ENCODE measurements at places on chromosomes 1 and 21.

DNA sequence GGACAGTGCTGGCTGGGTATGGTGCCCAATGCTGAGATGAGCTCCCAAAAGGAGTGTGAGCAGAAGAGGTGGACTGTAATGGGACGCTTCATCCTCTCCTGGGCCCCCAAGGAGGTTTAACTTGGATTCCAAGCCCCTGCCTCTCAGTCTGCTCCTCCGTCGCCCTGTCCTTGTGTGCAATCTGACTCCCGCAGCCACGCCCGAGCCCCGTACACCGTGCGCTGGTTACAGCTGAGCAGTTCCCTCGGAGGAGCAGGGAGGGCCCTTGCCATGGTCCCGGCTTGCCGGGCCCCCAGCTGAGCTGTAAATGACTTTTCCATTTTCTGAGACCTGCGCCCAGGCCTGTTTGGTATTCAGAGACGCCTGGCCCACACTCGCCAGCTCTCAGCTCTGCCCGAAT is 53.7 kb downstream of the PAX7 start:
- no peak for DNase-seq

DNA sequence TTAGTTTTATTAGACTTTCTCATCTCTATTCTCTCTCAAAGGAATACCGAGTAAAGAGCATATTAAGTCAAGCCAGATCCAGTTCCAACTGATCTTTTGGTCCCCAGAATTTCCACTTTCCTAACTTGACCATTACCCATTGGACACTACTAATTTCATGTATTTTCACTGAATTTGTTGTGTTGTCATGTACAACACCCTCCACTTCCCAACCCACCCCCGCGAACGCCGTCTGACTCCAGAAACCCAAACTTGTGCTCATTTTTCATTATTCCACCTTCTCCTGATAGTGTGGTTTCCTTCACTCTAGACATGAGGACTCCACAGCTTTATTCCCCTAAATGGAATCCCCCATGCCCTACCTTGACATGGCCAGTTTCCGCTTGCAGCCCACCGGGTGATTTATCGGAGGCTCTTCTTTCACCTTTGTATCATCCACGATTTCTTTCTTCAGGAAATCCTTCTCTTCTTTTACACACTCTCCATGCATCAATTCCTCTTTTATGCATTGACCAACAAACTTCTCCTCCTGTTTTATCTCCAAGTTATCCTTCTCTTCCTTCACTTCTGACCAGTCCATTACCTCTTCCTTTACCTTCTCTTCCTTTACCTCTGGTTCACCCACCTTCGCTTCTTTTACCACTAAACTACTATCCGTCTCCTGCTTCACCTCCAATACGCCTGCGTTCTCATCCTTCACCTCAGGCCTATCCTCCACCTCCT is 805 bp downstream of the ZNHIT6 start:
- no peak for DNase-seq

- DNase-seq, result no peak
These were observed 395.8 kb downstream of the PTPRU start for GRCh38 chr1:29631836-29632805.

DNA sequence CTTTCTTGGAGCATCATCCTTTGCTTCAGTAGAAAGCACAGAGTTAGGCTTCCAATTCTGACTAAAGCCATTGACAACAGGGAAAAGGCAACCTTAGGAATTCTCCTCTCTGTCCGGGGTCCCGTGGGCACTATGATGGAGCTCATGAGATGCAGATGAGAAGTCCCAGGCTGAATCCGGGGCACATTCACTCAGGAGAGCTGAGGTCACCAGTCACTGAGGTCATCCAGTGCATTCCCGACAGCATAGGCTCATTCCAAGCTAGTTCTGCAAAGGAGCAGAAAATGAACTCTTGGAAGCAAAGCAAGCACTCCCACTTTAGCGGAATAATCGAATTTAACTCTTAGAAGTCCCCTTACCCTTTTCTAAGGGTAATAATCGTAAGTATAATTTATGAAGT is 6.8 kb downstream of the CR1 start:
- DNase-seq, result no peak

- no peak for DNase-seq
These were observed 1.9 kb upstream of the PRDM15 start for GRCh38 chr21:41881051-41881450.

DNA sequence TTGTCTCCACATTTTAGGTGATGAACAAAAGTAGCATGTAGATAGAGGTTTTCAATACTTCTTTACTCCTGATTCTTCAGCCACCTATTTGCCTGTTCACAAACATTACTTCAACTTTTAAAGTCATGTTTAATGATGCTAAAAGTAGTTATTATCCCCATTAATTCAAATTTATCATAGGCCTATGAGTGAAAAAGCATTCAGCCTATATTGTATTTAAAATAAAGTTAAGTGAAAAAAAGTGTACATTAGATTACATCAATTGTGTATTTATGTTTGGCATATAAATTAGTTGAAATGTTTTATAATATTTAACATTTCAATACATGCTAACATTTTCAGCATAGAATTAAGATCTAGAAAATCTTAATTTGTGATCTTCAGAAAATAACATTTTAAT is 10.5 kb downstream of the CDKN2C start:
- no peak for DNase-seq

DNA sequence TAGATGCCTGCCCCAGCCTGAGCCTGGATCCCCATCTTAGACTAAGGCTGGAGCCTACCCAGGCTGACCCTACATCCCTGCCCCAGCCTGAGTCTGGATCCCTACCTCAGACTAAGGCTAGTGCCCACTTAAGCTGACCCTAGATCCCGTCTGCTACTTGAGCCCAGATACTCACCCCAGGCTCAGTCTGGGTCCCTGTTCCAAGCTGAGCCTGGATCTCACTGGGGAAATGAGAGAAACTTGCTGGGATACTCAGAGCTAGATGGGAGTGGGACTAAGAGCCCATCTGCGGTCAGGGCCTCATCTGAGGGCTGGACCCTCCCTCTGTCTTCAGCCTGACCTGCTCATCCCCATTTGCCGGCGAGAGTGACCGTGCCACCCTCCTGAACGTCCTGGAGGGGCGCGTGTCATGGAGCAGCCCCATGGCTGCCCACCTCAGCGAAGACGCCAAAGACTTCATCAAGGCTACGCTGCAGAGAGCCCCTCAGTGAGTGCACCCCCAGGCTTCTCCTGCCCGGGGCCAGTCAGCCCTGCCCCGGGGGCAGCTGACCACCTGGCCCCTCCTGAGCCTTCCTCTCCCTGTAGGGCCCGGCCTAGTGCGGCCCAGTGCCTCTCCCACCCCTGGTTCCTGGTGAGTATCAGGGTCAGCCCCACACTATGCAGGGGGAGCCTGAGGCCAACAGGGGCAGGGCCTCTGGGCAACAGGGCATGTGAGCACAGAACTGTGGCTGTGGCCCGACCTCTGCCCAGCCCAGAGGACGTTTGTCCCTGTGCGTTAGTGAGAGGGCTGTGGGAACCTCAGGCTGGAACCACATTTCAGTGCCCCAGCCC is 36.8 kb downstream of the TRIM11 start:
- DNase-seq, result no peak

DNA sequence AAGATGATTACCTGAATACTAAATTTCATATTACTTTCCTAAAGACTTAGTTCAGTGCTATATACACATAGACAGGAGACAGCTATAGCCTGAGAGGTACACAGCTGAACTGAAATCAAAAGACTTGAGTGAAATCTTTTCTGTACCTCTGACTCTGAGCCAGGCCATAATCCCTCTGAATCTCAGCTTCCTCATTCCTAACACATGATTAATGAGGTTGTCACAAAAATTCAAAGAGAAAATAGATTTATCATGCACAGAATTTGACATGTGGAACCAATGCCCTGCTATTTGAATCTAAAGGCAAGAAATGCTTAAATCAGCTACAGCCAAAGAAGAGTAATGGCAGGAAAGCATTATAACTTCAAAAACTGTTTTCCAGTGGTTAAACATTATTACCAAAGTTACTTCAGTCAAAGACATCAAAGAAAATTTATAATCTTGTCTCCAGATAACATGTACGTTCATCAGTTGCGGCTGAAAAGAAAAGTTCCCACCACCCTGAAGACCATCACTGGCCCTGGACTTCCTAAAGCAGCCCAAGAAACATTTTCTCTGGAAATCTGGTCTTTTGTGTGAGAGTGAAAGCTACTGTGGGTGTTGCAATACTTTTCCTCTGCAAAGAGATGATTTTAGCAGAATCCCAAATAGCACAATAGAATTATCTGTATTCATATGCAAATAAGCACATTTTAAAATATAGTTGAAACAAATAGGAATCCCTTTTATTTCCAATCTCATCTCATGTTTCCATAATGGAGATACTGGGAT is 13.8 kb upstream of the ATP1A1 start:
- DNase-seq, result no peak

DNA sequence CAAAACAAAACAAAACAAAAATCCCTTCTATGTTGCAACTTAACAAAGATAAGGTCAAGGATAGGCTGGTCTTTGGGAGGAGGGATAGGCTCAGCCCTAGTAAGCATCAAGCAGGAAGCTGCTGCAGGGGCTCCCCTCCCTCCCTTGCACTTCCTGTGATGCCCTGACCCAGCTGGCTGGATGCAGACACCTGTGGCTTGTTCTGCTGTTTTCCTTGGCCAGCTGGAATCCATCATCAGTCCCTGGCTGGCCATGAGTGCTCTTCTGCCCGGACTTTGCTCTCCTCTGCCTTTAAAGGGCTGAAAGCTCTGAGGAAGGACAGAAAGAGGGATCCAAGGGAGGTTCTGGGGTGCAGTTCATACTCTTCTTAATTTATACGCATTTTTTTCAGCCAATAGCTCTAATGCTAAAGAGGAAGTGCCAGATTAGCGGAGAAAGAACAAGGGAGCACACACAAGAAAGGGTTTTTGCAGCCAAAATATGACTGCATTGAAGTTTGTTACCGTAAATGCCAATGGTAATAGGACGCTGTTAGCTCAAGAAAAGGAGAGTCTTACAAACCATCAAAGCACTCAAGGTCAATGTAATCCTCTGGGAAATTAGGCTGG is 19.9 kb upstream of the UBE2U start:
- DNase-seq, result no peak

GRCh38 chr1:30422251-30422650 is 301.1 kb downstream of the MATN1 start:
- DNase-seq, result no peak

DNA sequence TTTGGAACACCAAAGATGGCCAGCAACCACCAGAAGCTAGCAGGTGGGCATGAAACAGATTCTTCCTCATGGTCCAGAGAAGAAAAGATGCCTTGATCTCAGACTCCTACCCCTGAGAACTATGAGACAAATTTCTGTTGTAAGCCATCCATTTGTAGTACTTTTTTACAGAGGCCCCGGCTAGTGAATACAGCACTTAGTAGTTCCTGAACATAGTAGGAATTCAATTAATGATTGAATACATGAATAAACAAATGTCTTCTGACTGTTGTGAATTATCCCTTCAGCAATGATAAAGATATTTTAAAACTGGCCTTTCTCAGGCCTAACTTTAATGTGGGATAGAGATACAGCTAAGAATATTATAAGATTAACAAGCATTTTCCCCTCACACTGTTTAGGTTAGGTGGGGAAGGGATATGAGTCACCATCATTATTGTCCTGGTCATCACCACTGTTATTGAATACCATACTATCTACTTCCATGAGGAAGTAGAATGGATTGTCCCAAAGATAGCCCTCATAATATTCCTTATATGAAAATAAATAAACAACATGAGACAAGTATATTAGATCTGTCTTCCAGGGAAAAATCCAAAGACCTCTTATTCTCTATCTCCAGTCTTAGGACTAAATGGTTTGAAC is 51.4 kb downstream of the ADCY10 start:
- DNase-seq, result no peak

DNA sequence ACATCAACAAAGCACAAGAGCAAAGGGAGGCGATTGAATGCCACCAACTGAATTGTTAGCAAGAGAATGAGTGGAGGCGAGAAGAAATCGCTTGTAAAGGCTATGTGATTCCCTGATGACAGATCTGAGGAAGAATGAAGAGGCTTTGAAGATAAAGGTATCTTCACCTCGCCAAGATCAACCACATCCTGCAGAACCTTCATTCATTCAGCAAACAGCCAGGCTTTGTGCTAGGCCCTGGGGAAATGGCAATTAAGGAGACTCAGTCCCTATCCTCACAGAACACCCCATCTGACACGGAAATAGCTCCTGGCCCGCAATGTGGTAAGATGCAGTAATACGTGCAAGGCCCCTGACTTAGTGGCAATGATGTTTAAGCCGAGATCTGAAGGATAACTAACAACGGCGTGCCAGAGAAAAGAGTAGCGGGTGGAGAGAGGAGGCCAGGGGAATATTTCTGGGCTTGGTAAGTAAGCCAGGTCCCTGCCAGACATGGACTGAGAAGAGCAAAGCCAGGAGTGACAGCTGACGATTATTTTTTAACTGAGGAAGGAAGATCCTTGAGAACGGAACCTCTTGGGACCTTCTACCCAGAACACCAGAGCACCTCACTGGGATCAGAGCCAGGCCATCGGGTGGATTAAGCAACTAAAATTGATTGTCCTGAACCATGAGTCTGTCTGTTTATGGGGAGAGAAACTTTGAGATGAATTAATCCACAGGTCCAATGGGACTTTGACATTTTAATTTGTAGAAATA is 4.6 kb upstream of the VSIG8 start:
- no peak for DNase-seq

DNA sequence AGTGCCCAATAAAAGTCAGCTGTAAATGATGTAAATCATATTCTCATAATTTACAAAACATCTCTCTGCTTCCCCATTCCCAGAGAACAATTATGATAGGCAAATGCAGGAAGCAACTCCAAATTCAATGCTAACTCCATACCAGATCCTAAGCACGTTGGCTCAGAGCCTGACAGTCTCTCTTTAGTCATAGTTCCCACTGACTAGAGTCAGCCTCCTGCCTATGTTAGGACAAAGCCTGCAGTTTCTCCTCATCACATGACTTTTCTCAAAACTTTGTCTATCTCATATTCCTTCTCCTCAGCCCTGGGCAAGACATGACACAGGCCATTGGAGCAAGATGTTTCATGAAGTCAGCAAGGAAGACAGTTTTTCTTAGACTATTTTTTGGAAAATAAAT is 101.5 kb upstream of the COL24A1 start:
- no peak for DNase-seq

DNA sequence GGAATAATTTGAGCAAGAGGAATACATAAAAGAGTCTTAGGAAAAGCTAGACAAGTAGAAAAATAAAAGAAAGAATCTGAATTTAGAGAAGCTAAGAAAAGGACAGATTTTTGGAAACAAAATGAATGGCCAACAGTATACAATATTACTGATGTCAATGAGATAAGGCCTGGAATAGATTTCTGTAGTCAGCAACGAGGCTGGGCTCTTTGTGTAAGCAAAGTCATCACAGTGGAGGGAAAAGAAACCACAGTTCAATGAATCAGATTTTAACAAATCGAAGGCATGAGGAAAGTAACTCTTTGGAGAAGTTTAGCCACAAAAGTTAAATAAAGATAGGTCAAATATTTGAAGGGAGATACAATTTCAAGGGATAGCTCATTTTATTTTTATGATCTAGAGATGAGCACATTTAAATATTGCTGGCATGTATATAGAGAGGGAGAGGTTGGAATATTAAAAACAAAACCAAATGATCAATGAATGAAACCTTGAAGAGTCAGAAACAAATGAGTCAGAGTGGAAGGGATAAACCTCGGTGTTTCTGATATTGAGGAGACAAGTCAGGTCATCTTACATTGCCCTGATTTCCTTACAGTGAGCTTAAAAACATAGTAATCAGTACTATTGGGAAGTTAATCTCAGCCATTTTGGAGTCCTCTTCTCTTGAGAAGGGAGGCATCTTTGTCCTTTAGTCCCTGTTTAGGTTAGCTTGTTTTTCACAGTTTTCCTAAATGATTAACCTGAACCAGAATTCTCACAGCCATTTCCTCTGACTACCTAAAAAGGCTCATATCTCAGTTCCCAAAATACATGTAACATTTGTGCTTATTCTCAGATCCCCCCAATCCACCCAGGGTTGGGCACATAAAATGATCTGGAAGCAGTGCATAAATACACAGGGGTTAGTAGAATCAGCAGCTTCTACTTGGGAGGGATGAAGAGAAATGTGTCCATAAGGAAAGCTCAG is 620.0 kb upstream of the B3GALT2 start:
- DNase-seq, result no peak

All from stimulated activated CD8-positive, alpha-beta memory T cell treated with anti-CD3 and anti-CD28 coated beads, Interleukin-15, amount 100 ng/mL, for 4 hours (primary cell).